ENCODE measurements at places on chromosomes 1 and 21.

DNA sequence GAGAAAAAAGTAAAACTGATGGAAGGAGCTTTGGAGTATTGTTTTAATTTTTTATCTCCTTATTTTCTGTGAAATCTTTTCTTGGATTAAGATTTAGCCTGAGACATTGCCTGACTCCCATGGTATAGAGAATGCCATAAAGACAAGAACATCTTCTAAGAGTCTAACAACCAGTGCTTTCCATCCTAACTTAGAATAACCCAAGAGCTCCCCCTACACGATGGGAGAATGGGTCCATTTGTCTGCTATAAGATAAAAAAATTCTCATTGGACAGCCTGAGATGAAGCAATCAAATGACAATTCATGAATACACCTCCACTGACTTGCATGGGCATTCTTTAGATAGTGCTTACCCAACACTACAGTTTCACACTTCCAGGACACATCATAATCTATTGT is 478.1 kb downstream of the TTLL7 start:
- no peak overlapping the region for H3K4me3 ChIP-seq
- no peaks in the 10 kb centered on the region for H3K27me3 ChIP-seq
- DNase-seq, result no peak
- H3K36me3 ChIP-seq, result no peaks in the 10 kb centered on the region

- H3K36me3 ChIP-seq, result no peaks in the 10 kb centered on the region
- H3K27me3 ChIP-seq, result peaks cover 4% of the 10 kb centered on the region
Observed at GRCh38 chr1:10211805-10212410, 1.5 kb downstream of the KIF1B start.

DNA sequence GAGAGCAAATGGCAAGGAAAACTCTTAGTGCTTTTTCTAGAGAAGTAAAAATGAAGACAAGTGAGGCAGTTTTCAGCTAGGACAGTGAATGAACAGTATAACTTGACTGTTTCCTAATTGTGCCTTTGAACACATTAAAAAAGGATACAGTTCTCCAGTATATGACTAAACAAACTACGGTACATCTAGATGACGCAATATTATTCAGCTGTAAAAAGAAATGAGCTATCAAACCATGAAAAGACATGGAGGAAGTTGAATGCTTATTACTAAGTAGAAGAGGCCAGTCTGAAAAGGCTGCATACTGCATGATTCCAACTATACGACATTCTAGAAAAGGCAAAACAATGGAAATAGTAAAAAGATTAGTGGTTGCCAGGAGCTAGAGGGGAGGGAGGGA is 206.3 kb downstream of the SIPA1L2 start:
- no peak for DNase-seq
- peaks cover 3% of the 10 kb centered on the region for H3K4me1 ChIP-seq

DNA sequence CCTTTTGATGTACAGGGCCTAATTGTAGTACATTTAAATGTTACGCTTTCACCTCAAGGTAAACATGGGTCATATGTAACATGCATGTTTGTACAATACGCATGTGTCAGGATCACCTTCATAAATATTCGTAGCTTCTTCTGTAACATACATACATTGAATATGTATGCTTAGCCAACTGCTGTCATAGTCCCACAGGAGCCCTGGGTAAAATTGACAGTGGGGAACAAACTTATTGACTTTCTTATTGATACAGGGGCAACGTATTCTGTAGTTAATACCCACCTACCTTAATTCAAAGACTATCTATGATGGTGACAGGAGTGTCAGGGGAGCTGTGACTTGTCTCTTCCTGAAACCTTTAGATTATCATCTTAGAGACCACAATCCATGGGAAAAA is 3.7 kb upstream of the REN start:
- peaks cover 25% of the 10 kb centered on the region for H3K36me3 ChIP-seq
- no peaks in the 10 kb centered on the region for H3K4me1 ChIP-seq

DNA sequence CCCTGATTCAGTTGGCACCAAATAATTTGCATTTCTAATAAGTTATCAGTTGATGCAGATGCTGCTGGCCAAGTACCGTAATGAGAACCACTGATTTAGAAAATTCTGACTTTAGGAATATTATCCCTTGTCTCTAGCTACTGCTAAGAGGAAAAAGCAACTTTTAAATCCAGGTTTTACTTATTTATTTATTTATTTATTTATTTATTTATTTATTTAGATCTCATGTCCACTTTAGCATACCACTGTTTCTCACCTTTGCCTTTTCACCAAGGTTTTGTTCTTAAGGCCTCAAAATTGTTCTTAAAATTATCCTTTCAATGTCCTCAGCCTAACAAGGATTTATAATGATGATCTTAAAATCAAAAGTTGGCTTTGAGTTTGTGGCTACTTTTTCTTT is 8.7 kb upstream of the CYYR1 start:
- H3K4me3 ChIP-seq, result no peak overlapping the region
- H3K27me3 ChIP-seq, result no peaks in the 10 kb centered on the region
- no peak for DNase-seq
- H3K4me1 ChIP-seq, result peaks cover 12% of the 10 kb centered on the region
- H3K27ac ChIP-seq, result no peak overlapping the region

GRCh38 chr1:58288624-58289142 is 257.8 kb downstream of the OMA1 start:
- no peaks in the 10 kb centered on the region for H3K4me1 ChIP-seq
- no peak for DNase-seq
- no peaks in the 10 kb centered on the region for H3K27me3 ChIP-seq
- no peak overlapping the region for H3K27ac ChIP-seq
- no peak overlapping the region for H3K4me3 ChIP-seq
- H3K36me3 ChIP-seq, result no peaks in the 10 kb centered on the region
